Left lobe of liver (tissue), 2 donors: ENCODE measurements at places on chromosomes 6 and 20.

- no peak for DNase-seq
Measured at GRCh38 chr6:79232696-79233462, 1.6 kb downstream of the HMGN3 start.

DNA sequence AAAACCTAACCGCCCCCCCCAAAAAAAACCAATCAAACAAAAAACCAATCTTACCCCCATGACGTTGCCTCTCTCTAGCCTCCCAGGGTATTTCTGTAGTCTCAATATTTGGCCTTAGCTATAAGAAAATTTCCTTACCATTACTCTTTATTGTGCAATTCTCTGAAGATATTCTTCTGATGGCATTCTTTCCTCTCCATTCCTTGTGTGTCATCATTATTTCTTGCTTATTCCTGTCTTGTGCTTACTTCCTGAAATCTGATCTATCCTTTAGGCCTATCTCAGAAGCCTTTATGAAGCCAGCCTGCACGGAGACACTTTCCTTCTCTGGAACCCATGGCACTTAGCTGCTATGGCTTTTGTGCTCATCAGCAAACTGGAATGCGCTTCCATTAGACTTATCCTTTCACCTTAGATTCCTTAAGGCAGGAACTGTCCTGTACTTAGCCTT lies 65.9 kb upstream of the DDR1 start:
- no peak for DNase-seq

DNA sequence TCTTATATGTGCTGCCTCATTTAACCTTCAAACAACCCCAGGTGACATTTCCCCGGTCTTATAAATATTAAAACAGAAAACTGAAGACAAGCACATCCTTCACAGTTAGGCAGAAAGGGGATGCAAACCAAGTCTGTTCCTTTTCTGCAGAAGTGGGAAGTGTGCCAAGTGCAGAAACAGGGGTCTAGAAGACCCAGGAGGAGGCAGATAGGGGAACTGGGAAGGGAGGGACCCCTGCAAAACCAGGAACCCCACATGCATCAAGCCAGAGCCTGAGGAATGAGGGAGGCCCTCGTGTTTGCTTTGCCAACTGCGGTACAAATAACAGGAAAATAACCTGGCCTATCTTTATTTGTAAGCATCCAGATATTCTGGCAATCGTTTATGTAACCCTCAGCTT lies 17.0 kb upstream of the CST3 start:
- DNase-seq = peak; percentile 38

- DNase-seq = no peak
Measured at GRCh38 chr6:78533426-78533825, 333.9 kb upstream of the IRAK1BP1 start.

GRCh38 chr6:156686301-156686994 lies 90.7 kb upstream of the ARID1B start:
- peak; percentile 51 for DNase-seq

- DNase-seq = no peak
Measured at GRCh38 chr6:37131104-37131959, 38.6 kb upstream of the PIM1 start.
